ENCODE measurements at places on chromosomes 3 and 15.

GRCh38 chr3:69032142-69032541, 18.7 kb upstream of the EOGT start:
- H3K27me3 ChIP-seq, result no peaks in the 10 kb centered on the region
- H3K4me3 ChIP-seq, result no peak overlapping the region
- H3K36me3 ChIP-seq, result no peaks in the 10 kb centered on the region
- H3K27ac ChIP-seq, result no peak overlapping the region
- H3K4me1 ChIP-seq, result no peaks in the 10 kb centered on the region
- no peak for DNase-seq

- H3K4me1 ChIP-seq, result no peaks in the 10 kb centered on the region
- no peaks in the 10 kb centered on the region for H3K27me3 ChIP-seq
- H3K4me3 ChIP-seq, result no peak overlapping the region
- H3K27ac ChIP-seq, result no peak overlapping the region
Measured at GRCh38 chr3:21117370-21117769, 633.6 kb downstream of the ZNF385D start.

- H3K36me3 ChIP-seq, result no peaks in the 10 kb centered on the region
- H3K4me1 ChIP-seq, result no peaks in the 10 kb centered on the region
- H3K27me3 ChIP-seq, result no peaks in the 10 kb centered on the region
Measured at GRCh38 chr15:38690216-38690615, 125.6 kb upstream of the RASGRP1 start.

DNA sequence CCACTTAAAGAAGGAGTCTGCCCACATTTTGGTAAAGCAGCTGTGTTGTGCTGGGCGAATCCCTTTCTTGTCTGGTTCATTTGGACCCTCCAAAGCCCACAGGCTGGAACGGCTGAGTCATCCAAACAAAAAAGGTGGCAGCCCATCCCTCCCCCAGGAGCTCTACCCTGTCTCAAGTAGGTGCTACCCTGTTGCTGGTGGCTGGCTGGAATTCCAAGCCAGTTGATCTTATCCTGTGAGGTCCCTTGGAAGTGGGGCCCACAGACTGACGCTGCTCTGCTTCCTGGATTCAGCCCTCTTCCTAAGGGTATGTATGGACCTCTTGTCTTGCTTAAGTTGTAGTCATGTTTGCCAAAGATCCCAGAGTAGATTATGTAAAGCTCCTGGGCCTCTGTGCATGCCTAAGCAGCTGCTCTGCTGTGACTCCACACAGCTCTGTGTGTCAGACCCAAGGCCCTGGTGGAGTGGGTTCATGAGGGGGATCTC, 44.5 kb downstream of the CCR1 start:
- peak overlapping the region; percentile 65 for H3K27ac ChIP-seq
- peaks cover 2% of the 10 kb centered on the region for H3K4me1 ChIP-seq
- H3K4me3 ChIP-seq, result no peak overlapping the region
- no peaks in the 10 kb centered on the region for H3K36me3 ChIP-seq
- DNase-seq, result peak; percentile 97
- no peaks in the 10 kb centered on the region for H3K27me3 ChIP-seq

GRCh38 chr3:128335621-128336296, 130.9 kb downstream of the DNAJB8 start:
- no peaks in the 10 kb centered on the region for H3K36me3 ChIP-seq
- H3K27me3 ChIP-seq, result no peaks in the 10 kb centered on the region
- no peaks in the 10 kb centered on the region for H3K4me1 ChIP-seq
- no peak overlapping the region for H3K4me3 ChIP-seq

DNA sequence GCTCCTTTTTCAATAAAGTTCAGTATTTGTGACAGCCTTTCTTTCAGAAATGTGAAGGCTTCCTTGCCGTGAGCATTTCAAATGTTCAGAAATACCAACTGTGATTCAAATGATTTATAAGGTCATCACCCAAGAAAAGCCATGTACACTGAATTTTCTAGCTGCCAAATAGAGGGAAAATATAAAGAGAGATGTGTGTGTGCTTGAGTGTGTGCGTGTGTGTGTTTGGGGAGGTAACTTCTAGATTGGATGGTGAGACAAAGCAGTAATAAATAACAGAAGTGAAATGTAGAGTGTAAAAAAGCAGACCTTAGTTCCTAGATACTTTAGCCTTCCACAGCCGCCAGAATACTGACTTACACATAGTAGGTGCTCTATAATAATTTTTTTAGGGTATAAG, 577.4 kb downstream of the TBL1XR1 start:
- no peaks in the 10 kb centered on the region for H3K4me1 ChIP-seq
- no peak overlapping the region for H3K27ac ChIP-seq
- H3K27me3 ChIP-seq, result no peaks in the 10 kb centered on the region
- DNase-seq, result no peak
- H3K36me3 ChIP-seq, result no peaks in the 10 kb centered on the region

DNA sequence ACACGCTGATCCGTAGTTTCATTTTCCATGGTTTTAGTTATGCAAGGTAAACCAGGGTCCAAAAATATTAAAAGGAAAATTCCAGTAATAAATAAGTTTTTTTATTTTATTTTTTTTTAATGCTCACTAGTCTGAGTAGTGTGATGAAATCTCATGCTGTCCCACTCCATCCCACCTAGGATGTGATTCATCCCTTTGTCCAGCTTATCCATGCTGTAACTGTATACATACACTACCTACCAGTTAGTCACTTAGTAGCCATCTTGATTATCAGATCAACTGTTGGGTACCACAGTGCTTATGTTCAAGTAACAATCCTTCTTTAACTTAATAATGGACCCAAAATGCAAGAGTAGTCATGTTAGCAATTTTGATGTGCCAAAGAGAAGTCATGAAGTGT, 75.2 kb downstream of the ESYT3 start:
- H3K4me1 ChIP-seq, result no peaks in the 10 kb centered on the region
- H3K27me3 ChIP-seq, result no peaks in the 10 kb centered on the region
- no peak for DNase-seq
- no peaks in the 10 kb centered on the region for H3K36me3 ChIP-seq

- H3K4me1 ChIP-seq, result no peaks in the 10 kb centered on the region
- peak; percentile 78 for DNase-seq
- peak overlapping the region; percentile 94 for H3K4me3 ChIP-seq
Measured at GRCh38 chr15:75454471-75455378, 3.2 kb upstream of the SIN3A start.

DNA sequence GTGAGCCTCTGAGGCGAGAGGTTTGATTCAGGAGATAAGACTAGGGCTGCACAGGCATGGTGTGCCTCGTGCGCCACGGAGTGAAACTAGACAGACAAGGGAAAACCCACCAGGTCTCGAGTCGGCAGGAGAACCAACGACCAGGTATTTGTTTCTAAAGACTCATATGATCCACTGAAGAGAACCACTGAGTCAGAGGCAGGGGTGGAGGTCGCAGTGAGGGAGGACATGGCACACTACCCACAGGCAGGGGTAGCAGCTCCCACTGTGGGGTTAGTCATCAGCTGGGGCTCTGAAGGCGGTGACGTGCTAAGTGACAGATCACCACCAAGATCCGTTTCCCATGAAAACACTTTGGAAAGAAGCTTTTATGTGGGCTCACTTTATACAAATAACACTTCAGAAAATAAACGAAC, 45.7 kb downstream of the CHSY1 start:
- no peaks in the 10 kb centered on the region for H3K36me3 ChIP-seq
- no peak for DNase-seq
- H3K4me3 ChIP-seq, result no peak overlapping the region
- peaks cover 2% of the 10 kb centered on the region for H3K4me1 ChIP-seq
- no peaks in the 10 kb centered on the region for H3K27me3 ChIP-seq
- no peak overlapping the region for H3K27ac ChIP-seq

DNA sequence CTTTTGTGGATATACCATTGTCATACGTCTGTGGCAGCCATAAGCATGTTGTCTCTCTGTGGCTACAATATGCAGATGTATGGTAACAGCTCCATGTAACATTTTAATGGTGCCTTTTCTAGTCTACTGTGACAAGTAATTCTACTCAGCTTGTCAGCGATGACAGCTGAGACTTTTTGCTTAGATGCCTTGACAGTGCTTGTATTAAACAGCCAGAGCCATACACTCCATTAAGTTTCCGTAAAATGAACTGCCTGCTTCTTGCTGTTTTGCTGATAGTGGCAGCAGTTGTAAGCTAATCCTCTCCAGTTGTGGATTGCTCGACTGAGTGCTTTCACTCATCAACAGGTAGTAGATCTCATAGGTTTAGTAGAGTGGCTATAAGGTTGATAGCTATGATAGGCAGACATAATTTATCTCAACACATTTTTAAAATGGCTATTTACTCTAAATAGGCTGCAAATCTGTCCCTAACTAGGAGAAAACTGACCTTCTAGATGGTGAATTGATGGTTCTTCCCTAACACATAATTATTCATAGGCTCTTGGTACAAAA, 260.2 kb upstream of the NAALADL2 start:
- H3K27me3 ChIP-seq, result no peaks in the 10 kb centered on the region
- no peak overlapping the region for H3K27ac ChIP-seq
- peak; percentile 7 for DNase-seq
- H3K4me3 ChIP-seq, result no peak overlapping the region
- H3K4me1 ChIP-seq, result no peaks in the 10 kb centered on the region

- H3K36me3 ChIP-seq, result no peaks in the 10 kb centered on the region
- peak; percentile 62 for DNase-seq
- H3K27ac ChIP-seq, result no peak overlapping the region
Measured at GRCh38 chr3:28317438-28318022, 31.0 kb upstream of the ZCWPW2 start.

DNA sequence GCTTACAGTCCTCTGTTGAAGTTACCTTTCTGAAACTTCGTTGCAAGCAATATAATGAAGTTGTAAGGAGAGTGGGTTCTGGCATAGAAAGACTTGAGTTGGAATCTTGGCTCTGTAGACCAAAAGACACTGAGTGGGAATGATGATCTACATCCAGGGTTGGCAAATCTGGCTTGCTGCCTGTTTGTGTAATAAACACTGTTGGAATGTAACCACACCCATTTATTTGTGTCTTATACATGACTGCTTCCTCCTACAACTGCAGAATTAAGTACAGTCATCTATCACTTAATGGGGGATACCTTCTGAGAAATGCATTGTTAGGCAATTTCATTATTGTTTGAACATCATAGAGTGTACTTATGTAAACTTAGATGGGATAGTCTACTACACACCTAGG, 178.4 kb upstream of the SUCLG2 start:
- no peaks in the 10 kb centered on the region for H3K4me1 ChIP-seq
- H3K27me3 ChIP-seq, result no peaks in the 10 kb centered on the region
- H3K4me3 ChIP-seq, result no peak overlapping the region
- DNase-seq, result no peak
- H3K36me3 ChIP-seq, result no peaks in the 10 kb centered on the region
- H3K27ac ChIP-seq, result no peak overlapping the region

GRCh38 chr3:114207768-114208167, 28.9 kb upstream of the DRD3 start:
- H3K27ac ChIP-seq, result no peak overlapping the region
- no peak for DNase-seq
- H3K4me3 ChIP-seq, result no peak overlapping the region
- H3K27me3 ChIP-seq, result no peaks in the 10 kb centered on the region

GRCh38 chr15:71810256-71811035, at the start of gene NR2E3:
TSS of gene NR2E3 (plus strand) at chr15:71810554. CDS start at chr15:71810744, 190 bp downstream.
- DNase-seq, result peak; percentile 46
- no peaks in the 10 kb centered on the region for H3K27me3 ChIP-seq
- no peak within 1 kb of the TSS for H3K4me3 ChIP-seq
- no peak within 1 kb of the TSS for H3K27ac ChIP-seq
- peaks cover 13% of the 10 kb centered on the region for H3K4me1 ChIP-seq

DNA sequence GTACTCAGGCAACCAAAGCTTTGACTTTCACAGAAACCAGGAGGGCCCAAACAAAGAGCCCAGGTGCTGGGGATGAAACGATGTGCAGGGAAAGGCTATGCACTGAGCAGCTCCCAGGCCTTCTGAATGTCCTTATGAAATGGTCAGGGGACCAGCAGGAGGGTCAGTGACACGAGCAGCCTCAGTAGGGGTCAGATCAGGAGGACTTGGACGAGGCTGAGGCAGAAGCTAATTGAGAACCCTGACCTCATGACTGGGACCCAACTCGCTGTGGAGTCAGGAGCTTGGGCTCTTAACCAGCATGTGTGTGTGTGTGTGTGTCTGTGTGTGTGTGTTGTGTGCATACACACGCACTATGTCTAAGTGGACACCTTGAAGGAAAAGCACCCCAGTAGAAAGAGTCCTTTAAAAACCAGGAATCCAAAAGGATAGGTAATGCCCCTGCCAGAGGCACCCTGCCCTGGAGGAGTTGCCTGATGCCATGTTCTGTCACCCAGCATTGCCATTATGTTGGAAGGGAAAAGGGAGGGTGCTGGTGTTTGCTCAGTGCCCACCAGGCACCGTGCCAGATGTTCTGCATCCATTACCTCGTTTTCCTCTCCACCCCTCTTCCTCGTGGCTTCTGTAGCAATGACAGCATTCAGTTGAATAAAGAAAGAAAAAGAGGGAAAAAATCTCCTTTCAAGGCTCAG, 50.9 kb downstream of the CORO2B start:
- no peaks in the 10 kb centered on the region for H3K27me3 ChIP-seq
- no peak overlapping the region for H3K27ac ChIP-seq
- no peak for DNase-seq
- no peaks in the 10 kb centered on the region for H3K36me3 ChIP-seq
- H3K4me1 ChIP-seq, result no peaks in the 10 kb centered on the region

GRCh38 chr3:142993958-142994442, 7.4 kb upstream of the U2SURP start:
- no peaks in the 10 kb centered on the region for H3K36me3 ChIP-seq
- no peak overlapping the region for H3K4me3 ChIP-seq
- H3K27me3 ChIP-seq, result no peaks in the 10 kb centered on the region
- no peaks in the 10 kb centered on the region for H3K4me1 ChIP-seq
- DNase-seq, result peak; percentile 72

DNA sequence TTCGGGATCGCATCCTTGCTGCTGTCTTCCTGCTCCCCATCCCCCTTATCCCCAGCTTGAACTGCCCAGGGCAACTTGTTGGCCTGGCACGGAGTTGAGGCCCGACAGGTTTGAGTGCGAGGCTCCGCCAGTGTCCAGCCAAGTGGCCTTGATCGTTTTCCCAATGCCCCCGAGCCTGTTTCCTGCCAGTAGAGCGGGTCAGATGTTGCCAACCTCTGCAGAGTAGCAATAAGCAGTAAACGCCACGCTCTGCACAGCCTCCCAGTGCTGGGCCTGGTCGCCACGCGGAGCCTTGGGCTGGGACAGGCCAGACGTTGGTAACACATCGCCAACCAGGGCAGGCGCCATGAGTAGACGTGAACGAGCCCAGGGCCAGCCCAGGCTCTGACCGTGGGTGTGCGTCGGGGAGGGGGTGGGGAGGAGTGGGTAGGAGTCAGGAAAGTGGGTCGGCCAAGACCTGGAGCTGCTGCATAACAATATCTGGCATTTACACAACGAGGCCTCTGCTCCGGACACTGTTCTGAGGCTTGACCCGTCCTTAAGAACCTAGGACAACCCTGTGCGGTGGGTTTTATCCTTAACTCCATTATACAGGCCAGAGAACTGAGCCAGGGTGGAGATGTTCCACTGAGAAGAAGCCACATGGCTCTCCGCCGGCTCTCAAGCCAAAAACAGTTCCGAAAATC, 444 bp upstream of the ABHD14A start:
- H3K27ac ChIP-seq, result no peak overlapping the region
- H3K36me3 ChIP-seq, result no peaks in the 10 kb centered on the region
- H3K4me1 ChIP-seq, result peaks cover 7% of the 10 kb centered on the region
- no peak for DNase-seq
- peaks cover 2% of the 10 kb centered on the region for H3K27me3 ChIP-seq

GRCh38 chr15:35470441-35470840, 75.5 kb downstream of the DPH6 start:
- no peaks in the 10 kb centered on the region for H3K4me1 ChIP-seq
- no peak for DNase-seq
- no peak overlapping the region for H3K4me3 ChIP-seq
- no peaks in the 10 kb centered on the region for H3K27me3 ChIP-seq
- H3K36me3 ChIP-seq, result no peaks in the 10 kb centered on the region

- H3K36me3 ChIP-seq, result no peaks in the 10 kb centered on the region
- no peaks in the 10 kb centered on the region for H3K27me3 ChIP-seq
- DNase-seq, result no peak
- H3K4me3 ChIP-seq, result no peak overlapping the region
- H3K27ac ChIP-seq, result no peak overlapping the region
Measured at GRCh38 chr3:10353160-10353559, 32.2 kb upstream of the SEC13 start.
